ENCODE measurements at places on chromosomes 3 and 15.

DNA sequence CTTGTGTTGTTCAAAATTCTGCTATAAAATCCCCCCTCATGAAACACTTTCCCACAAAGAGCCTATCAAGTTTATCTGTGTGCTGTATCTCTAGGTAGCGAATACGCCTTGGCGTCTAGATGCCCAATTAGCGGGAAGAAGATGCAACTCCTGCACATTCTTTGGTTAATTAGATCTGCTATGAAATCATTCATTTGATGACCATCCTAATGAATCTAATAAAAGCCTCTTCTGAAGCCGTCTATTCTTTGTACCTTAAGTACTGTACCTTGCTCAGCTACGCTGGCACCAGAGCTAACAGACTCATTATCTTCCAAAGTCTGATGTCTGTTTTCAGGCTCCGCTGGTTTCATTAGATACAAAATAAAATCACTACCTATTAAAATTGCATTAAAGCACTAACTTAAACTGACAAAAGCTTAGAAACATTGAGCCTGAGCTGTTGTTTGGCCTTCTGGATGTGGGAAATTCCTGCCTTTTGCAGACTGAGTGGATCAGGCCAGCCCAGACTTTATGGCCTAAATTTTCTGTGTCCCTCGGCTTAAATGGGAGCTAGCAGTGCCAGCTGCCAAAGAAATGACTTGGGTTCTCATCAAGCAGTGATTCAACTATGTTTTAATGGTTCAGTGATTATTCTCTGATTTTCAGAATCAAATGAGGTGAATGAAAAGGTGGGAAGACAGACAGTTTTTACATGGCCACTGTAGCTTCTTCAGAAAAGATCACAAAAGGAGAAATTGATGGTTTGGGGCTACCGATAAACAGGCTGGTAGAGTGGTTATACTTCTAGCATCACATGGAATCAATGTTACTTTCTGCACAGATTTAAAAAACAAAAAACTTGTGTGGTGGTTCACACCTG is 28.4 kb upstream of the CHST2 start:
- no peak for DNase-seq

GRCh38 chr3:124951511-124952281 is 17.1 kb upstream of the MUC13 start:
- DNase-seq: no peak

GRCh38 chr3:83715307-83715706 is 1243.5 kb upstream of the CADM2 start:
- DNase-seq: no peak

DNA sequence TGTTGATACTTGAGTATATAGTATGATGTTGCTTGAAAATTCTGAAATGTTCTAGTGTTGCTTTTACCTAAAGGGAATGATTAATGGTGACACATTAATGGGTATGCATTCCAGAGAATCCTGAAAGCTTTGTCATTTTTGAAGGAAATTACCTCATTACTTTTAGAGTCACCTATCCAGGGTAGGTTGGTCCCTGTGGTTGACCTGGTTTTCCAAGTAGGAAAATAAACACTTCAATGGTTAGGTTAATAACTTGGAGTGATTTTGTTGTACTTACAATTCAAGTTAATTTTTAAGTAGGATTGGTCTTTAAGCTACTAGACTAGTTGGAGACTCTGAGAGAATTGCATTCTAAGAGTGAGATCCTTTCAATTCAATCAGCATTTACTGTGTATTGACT is 31.0 kb downstream of the MITF start:
- no peak for DNase-seq

DNA sequence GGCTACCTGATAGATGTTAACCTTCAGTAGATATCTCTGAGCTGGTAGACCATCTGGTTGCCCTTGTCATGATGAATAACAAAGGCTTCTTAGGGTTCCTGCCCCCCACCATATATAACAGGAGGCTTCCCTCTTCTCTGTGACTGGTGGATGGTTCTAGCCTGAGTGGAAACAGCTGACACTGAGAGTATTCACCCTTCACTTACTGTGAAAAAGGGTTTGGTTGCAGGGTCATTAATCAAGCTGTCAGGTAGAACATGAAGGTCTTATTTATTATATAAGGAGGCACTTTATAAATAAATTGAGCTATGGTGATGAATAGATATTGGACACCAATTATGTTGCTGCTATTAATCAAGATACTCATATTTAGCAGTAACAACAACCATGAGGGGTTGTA is 58.6 kb downstream of the CACNA2D3 start:
- no peak for DNase-seq

- no peak for DNase-seq
These were observed 47.9 kb downstream of the PIK3CA start for GRCh38 chr3:179196098-179196497.

- no peak for DNase-seq
These were observed 291.0 kb downstream of the TIGIT start for GRCh38 chr3:114584734-114585371.

DNA sequence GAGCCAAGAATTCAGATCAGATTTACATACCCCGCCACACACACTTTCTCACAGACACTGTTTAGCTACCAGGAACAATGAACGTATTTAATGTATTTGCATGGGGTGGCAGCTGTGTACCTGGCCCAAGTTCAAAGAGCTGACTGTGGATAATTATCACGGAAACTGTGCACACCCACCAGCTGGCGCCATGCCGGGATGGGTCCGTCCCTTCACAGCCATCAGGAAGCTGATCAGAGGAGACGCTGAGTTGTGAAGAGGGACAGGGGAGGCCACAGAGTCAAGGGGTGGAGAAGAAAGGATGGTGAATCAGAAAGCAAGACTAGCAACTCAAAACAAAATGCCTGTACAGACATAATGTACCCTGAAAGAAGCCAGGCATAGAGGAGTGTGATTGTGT is 13.1 kb upstream of the PLA2G4D start:
- no peak for DNase-seq

DNA sequence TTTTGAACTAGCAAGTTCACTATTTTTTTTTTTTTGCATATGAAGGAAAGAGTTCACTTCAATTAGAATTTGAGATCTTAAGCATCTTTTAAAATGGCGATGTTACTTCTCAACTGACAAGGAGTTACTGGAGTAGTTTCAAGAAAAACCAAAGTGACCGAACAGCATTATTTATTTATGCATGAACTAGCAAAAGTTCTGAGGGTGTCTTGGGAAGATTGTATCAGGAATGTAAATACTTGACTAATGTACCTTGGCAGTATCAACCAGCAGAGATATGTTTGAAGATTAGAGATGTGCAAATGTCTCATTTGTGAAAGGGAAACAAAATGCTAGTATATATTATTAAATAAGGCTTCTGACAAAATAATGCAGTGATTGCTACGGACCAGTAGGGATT is 203.9 kb downstream of the KBTBD8 start:
- DNase-seq: no peak

- no peak for DNase-seq
These were observed 1.4 kb downstream of the C3orf22 start for GRCh38 chr3:126557415-126557745.

- no peak for DNase-seq
These were observed 133.2 kb upstream of the DPH6 start for GRCh38 chr15:35679186-35679585.

GRCh38 chr3:56321892-56322291 is 146.4 kb downstream of the ERC2 start:
- DNase-seq: no peak

DNA sequence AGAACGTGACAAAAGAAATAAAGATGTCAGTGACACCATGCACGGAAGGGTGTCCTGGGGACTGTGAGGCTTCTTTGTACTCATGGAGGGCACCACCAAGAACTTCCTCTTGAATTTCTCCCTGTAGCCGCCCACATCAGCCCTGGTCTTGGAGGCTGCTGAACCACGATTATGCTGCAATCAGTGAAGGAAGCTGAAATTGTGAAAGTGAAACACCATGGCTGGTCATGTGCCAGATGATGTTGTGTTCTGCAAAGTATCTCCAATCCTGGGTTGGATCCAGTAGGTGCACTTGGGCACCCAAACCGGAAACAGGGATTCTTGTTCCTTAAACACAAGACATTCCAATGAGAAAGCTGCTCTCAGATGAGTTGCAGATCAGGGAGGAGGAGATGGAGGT is 104.4 kb upstream of the GOLGA6L6 start:
- no peak for DNase-seq

DNA sequence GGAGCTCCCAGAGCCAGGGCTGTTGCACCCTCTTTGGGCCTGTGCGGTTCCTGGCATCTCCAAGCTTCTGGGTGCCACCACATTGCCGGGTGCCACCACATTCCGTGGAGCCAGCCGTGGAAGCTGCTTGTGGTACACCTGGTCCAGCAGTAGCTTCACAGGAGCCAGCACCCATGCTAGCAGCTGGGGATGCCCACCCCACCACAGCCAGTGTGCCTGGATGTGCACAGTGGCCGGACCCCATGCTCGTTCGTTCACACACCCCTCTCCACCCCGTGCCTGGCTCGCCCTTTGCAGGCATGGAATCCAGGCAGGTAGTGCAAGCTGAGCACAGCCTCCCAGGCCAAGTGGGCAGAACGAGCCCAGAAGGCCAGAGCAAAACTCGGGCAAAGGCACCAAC is 1029.8 kb upstream of the GBE1 start:
- DNase-seq: no peak
